ENCODE measurements at places on chromosomes 2 and 18.

- no peak for DNase-seq
Measured at GRCh38 chr18:39464006-39464405, 1898.4 kb upstream of the CELF4 start.

- peak; percentile 81 for DNase-seq
Measured at GRCh38 chr2:177282181-177282641, 17.7 kb upstream of the NFE2L2 start.

DNA sequence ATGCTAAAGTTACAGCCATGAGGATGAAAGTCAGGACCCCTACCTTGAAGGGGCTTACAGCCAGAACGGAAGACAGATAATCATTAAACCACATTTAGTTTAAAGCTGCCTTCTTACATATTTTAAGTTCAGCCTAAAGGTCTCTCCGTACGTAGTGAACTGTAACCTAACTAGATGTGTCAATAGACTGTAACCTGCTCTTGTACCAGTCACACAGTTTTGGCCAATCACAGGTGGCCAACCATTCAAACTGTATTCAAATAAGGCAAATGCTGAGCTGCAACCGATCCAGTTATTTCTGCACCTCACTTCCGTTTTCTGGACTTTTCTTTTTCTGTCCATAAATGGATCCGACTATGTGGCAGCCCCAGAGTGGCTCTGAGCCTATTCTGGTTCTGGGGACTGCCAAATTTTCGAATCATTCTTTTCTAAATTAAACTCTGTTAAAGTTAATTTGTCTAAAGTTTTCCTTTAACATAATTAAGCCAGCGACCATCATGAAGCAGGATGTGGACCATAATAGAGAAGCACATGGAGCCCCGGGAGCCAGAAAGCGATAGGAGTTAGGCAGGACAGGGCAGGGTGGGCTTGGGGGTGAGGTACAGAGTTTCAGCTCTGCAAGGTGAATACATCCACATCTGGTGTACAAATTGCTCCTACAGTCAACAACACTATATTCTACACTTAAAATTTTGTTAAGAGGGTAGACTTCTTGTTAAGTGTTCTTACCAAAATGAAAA, 48.4 kb upstream of the YPEL5 start:
- no peak for DNase-seq

- DNase-seq, result peak; percentile 51
Measured at GRCh38 chr2:240565333-240566202, 2.7 kb upstream of the RNPEPL1 start.

DNA sequence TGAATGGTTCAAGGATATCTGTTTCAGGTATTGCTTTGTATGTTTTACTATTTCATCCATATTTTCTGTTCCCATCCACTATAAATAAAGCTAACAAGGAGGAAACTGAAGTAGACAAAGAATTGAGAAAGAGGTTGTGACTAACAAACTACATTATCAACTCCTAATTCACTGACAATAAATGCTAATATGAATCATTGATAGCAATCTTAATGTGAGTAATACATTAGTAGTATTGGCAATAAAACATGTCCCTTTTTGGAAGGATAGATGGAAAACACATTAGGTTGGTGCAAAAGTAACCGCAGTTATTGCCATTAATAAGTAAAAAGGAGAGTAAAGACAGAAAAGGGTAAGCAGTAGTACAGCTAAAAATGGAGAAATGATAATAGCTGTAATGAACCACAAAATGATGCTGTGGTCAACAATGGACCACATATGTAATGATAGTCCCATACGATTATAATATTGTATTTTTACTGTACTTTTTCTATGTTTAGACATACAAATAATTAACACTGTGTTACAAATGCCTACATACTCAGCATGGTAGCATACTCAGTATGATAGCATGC, 104.7 kb downstream of the THADA start:
- DNase-seq, result no peak

- no peak for DNase-seq
Measured at GRCh38 chr2:19759880-19760279, 141.9 kb downstream of the TTC32 start.

DNA sequence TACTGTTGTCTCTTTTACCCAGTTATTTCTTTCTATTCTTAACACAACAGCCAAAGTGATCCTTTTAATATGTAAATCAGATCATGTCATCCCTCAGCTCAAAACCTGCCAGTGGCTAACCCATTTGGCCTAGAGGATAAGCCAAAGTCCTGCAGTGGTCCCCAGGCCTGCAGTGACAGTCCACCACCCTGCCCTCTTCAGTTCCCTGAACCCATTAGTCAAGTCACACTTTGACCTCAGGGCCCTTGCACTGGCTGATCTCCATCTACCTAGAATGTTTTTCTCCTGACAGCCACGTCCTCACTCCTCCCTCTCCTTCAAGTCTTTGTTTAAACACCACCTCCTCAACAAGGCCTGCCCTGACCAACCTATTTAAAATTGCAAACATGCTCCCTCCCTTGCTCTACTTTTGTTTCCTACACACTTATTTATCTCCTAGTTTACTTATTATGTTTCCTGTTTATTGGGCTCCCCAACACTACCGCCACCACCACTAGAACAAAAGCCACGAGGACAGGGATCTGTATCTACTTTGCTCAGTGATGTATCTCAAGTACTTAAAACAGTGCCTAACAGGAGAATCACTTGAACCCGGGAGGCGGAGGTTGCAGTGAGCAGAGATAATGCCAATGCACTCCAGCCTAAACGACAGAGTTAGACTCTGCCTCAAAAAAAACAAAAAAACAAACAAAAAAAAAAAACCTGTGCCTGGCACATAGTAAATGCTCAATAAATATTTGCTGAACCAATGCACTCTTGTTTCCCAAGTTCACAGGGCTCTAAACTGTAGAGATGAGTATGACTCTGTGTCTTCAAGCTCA, 9.3 kb downstream of the MREG start:
- DNase-seq, result no peak

DNA sequence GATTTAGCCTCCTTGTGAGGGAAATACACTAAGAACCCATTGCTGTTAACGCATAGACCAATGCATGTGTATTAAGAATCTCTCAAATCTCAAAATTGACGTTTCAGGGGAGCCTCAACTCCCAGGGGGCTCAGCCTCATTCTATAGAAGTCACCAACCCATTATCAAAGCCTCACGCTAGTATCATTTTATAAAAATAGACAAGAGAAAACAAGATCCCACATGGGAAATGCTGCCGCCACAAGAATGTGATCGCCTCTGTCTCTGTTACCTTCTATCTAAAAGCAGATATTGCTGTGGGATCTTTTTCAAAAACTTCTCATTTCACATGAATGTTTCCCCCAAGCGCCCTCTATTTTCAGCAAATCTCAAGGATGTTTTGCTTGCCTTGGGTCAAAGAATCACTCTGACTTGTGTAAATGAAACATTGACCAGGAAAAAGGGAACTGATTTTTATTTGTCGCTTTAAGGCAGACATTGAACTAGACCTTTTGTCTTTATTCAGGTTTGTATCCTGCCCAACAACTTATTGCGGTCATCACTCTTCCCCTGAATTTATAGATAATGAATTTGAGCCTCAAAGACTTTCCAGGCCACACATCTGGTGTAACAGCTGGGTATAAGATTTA, 679.0 kb upstream of the ID2 start:
- no peak for DNase-seq

DNA sequence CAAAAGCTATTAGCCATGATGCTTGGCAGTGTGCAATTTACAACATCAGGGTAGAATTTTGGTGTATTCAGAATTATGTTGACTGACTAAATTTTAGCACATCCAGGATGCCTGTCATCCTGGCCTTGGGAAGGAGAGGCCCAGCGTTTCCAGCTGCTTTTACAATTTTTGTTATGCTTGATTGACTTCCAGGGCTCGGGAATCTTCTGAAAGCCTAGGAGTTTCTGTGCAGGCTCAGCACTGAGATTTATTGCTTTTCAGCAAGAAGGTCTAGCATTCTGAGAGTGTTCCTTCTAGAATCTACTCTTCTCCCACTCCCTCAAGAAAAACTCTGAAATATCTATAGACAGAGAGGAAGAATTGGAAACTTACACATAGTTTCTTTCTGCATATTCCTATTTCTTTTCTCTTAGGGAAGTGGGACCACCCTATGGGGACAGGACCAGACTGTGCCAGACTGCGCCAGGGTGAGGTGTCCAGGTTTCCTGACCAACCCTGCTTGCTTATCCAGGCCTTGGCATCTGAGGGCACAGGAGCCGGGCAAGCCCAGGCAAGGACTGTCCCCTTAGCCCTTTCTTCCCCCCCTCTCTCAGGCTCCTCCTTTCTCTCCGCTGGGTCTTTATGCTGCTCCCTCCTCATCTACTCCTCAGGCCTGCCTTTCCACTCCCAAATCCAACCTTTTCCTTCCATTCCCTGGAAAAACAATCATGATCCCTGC, 26.9 kb downstream of the MAIP1 start:
- DNase-seq, result no peak

DNA sequence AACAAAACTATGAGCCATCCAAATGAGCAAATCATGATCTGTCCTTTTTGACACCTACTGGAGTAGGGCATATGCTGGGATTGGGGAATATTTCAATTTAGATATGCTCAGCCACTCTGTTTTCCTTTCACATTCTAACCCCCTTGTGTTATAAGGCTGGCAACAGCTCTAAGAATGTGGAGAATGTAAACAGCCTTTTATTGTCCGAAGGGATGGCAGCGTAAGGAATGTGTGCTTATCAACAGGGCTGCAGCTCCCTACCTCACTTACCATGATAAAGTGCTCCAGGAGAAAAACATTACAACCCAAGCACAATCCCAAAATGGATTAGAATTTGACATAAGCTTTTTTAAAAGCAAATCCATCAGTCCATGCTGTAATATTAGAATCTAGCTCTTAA, 2.2 kb downstream of the NXPH2 start:
- DNase-seq, result peak; percentile 21

DNA sequence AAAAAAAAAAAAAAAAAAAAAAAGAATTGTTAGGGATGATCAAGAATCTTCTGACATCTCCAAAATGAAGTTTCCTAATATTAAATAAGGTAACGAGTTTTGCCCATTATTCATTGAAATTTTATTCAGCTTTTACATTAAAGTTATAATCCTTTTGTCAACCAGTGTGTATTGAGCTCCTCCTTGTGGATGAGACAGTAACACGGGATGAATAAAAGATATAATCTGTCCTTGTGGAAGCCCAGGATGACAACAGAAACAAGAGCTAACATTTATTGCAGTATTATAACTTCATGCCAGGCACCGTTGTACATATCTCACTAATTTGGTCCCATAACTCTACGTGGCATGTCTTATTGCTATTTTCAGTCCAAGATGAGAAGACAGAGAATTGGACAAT, 33.4 kb upstream of the SERPINB7 start:
- peak; percentile 15 for DNase-seq

GRCh38 chr2:101860157-101860556, 131.6 kb upstream of the IL1R2 start:
- DNase-seq, result no peak

DNA sequence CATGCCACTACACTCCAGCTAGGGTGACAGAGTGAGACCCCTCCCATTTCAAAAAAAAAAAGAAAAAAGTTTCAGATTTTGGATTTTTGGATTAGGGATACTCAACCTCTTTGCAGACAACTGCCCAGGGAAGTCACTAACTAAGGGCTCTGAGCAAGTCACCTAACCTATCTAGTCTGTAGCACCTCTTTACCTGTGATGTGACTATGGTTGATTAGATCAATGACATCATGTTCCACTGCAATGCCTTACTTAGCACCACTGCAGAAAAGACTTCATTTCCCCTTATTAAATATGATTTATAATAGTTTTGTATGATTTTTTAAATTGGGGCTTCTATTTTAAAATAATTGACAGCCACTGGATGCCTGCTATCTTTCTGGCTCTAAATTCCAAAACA, 41.2 kb downstream of the CUL3 start:
- DNase-seq, result no peak

DNA sequence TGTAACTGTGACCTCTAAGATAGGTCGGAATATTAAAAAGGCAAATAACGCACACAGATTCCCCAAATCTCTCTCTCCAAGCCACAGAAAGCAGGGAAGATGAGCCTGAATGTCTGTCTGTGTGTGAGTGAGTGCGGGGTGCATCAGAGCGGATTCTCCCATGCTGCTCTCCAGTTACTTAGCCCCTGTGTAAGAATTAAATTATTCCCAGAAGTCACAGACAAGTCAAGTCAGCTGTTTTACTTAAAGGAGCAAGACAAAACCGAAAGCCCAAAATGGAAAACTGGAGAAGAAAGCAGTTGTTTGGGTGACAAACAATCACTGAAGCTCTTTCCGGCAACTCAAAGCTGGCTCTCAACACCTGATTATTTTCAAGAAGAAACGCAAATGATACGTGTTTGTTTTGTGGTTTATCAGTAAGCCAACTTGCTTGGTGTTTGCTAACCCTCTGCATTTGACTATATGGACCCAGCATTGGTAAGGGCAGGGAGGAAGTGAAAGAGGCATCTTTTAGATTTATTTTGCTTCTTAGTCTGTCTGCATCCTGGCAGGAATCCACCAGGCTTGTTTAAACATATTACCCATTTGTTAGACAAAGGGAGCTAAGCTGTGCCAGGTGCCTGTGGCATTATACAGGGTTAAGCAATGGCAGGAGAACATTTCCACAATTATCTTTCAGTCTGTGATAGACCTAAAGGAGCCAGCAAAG, 121.5 kb upstream of the CREB1 start:
- DNase-seq, result peak; percentile 38

DNA sequence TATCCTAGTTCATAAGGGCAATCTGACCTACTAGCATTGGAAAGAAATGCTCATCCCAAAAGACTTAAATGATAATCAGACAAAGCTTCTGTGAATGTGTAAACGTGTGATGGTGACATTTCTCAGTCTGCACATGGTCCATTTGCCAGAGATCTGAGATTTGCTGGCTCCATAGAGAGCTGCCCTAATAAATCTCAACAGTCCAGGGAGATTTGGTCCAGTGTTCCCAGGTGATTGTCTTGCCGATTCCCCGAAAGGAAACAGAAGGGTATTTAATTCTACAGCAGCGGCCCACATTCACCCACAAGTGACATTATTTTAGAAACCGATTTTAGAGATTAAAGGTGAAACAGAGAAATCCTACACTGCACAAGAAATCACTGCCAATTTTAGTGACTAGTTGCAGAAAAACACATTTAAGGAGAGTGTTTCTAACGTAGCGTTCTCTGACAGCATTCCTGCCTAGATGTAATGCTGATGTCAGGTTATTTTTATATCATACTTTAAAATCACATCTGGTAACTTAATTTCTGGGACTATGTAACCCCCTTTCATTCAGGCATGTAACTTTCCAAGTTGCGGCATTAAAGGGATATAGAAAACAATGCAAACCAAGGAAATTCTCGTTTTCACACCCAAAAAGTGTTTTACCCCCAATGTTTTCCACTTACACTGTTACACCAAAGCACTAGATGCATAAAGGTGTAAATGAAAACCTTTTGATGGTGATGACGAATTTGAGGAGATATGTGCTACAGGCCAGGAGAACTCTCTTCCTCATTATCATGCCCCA, 231.9 kb upstream of the FN1 start:
- no peak for DNase-seq
